Iris pigment epithelial cell (primary cell): ENCODE measurements at places on chromosomes 5 and 9.

DNA sequence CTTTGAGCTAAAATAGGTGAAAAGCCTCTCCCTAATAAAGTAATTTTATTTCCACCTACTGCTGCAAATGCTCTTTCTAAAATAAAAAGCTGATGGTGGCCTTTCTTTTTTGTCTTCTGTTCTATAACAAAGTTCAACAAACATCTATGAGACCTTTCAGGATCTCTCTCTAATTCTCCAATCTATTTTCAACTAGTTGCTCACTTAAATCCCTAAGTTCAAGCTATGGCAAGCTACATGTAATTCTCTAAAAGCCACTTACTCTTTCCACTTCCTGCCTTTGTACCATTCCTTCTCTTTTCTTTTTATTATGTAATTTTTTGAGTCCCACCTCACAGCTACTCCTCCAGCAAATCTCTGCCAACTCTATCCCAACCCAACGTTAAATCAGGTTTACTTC, 20.9 kb downstream of the CHD1 start:
- DNase-seq: no peak

DNA sequence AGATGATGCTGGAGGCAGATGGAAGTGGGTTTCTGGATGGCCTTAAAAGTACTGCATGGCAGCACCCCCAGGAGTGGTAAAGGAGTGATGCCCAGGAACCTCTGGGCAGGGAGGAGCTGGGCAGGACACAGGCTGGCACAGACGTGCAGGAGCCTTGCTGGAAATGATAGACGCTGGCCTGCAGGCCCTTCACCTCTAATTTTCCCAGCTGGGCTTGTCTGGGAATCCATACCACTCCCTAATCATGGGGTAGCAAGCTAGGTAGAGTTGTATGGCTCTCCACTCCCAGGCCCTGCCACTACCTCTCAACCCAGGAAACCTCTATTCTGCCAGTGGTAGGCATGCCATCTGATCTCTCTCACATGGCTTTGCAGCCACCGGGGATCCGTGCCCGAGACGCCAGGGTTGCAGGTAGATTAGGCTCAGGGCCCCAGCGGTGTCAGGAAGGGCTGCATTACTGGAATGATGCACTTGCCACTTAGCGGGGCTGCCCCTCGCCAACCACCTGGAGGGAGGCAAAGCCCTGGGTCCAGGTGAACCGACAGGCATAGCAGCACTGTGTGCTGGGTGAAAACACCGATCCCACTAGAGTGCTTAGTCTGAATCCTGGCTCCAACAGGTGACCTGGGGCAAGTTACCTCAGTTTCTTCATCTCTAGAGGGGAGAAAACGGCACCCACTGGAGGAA, 79.6 kb upstream of the SLC25A51 start:
- no peak for DNase-seq

DNA sequence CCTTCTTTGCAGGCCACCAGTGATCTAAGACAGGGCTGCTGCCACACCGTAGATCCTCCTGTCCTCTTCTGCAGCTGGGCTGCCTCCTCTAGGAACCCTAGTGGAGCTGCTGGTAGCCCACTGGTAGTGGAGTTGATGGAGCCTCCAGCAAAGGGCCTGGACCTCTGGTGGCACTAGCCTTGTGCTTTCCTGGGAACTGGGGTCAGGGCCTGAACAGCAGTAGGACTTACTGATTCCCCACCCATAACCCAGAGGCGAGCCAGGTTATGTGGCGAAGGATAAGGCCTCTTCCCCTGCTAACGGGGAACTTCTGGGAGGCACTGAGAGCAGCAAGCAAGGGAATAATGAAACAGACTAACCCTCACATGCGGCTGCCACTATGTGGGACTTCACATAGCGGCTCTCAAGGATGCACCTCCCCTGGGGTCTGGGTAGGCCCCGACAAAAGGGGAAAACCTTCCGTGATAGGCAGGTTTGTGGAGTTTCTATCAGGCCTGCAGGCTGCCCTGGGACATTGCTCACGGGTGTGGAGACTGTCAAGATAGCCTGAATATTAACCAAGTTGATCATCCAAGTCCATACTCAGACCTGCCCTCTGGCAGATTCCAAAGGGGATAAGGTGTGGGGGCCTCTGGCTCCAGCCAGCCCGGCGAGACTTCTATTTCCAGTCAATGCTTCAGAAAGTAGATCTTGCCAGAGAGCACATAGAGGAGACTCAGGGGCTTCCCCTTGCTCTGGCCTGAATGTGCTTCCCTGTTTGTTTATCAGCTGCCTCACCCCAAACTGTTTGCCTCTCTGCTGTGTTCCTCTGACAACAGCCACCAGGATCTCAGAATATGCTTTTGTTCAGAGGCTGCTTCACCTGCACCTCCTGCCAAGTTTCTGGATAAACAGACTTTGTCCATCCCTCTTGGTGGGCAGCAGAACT, 7.4 kb downstream of the SLC22A4 start:
- DNase-seq: no peak

DNA sequence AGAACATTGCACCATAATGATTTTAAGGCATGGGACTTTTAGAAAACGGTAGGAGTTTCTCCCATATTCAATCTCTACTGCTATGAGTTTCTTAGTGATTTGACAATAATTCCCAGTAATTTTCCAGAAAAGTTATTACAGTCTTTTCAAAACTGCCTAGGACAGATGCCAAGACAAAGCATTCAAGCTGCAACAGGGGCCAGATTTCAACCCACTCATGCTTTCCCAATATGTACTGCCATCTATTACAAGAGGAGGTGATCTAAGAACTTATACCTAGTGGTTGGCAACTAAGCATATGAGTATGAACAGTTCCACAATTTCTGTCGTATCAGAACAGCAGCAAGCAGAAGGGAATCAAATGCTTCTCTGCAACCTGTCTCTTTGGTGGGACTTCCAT, 95.1 kb upstream of the TMED7 start:
- DNase-seq: no peak

DNA sequence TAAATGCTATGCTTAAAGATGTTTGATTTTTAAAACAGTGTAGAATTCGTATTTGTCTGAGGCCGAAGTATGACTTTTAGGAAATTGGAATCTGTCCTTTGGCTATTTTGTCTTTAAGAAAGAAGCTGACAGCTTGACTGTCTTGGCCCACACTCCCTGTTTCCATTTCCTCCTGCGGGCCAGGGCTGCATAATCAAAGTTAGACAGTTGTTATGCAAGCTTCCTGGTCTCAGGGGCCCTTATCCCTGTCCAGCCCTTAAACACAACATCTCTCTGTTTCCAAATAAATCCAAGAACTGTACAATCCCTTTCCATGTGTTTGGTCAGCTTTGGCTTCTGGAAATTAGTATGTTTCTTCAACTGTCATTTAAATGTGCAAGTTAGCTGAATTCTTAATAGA, 54.6 kb upstream of the ECM2 start:
- DNase-seq: peak; percentile 68

GRCh38 chr9:93357649-93358048, 93.8 kb upstream of the FAM120A start:
- DNase-seq: no peak

DNA sequence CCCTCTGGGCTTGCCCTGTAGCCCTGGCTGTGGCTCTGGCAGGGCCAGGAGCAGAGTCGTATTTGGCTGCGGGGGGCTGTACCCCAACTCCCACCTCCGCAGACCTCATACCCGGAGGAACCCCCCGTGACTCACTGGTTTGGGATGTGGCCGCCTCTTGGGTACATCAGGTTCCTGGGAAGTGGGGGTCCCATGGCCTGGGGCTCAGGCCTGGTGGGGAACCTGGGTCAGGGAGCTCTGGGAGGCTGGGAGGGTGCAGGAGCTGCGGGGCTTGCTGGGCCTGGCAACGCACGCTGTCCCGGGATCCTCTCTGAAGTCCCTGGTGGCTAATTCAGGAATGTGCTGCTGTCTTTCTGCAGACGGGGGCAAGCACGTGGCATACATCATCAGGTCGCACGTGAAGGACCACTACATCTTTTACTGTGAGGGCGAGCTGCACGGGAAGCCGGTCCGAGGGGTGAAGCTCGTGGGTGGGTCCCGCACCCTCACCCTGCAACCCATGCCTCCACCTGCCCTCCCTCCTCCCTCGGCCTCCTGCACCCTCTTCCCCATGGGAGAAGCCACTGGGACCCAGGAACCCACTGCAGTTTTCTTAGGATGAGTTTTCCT, 2.4 kb downstream of the LCN1 start:
- no peak for DNase-seq

- DNase-seq: no peak
These were observed 9.0 kb downstream of the UBAP1 start for GRCh38 chr9:34187891-34188240.

DNA sequence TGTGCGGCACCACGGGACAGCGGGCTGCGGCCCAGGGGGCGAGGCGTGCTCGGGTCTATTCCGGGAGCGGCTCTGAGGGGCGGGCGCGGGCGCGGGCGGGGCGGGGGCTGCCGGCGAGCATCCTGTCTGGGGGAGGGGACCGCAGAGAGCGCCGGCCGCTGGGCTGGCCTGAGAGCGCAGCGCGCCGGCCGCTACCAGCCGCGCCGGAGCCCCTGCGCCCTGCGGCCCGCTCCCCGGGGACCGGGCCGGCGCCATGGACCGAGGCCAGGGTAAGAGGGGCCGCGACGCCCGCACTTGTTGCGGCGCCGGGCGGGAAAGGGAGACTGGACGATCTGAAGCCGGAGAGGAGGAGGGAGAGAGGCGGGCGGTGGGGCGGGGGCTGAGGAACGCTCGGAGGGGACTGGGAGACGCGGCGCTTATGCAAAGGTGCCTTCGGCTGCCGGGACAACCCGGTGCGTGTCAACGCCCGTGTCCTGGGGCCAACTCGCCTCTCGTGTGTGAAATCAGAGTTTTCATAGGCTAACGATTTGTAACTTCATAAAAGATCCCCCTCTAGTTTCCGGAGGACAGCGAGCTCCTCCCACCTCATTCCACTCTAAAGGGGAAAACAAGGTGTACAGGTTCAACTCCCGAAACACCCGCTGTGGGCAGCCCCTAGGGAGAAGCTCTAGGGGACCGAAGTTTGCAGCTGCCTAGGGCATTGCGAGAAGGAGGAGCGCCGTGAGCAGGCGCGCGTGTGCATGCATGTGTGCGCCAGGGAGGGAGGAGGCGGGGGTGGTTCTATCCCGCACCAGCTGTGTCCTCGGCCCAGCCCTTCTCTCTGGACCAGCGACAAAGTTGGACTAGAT, at the start of gene AFAP1L1:
TSS of gene AFAP1L1 (plus strand) at position 144 of the 848 bp plus-strand sequence. CDS start at position 254, 110 bp downstream.
- DNase-seq: peak; percentile 60

DNA sequence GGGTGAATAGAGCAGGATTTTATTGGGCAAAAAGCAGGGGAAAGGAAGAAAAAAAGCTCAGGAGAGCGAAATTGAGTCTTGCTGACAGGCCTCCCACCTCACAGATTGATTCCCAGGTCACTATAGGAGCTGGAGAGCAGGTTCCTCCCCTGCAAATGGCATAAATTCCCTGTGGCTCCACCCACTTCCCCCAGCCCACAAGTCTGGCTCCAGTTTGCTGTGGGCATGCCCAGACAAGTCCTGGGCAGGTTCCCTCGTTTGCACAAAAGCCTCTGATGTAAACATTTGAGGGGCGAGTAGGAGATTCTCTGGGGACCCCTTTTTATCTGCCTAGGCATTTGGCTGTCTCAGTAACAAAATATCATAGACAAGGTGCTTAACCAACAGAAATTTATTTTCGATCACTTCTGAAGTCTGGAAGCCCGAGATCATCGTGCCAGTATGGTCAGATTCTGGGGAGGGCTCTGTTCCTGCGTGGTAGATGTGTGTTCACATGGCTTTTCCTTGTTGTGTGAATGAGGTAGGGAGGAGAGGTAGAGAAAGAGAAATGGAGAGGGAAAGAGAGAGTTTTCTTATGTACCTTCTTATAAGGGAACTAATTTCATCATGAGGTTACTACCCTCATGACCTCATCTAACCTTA, 614.5 kb downstream of the MAT2B start:
- peak; percentile 61 for DNase-seq

GRCh38 chr9:135341612-135342169, 137.9 kb upstream of the PPP1R26 start:
- DNase-seq: no peak

DNA sequence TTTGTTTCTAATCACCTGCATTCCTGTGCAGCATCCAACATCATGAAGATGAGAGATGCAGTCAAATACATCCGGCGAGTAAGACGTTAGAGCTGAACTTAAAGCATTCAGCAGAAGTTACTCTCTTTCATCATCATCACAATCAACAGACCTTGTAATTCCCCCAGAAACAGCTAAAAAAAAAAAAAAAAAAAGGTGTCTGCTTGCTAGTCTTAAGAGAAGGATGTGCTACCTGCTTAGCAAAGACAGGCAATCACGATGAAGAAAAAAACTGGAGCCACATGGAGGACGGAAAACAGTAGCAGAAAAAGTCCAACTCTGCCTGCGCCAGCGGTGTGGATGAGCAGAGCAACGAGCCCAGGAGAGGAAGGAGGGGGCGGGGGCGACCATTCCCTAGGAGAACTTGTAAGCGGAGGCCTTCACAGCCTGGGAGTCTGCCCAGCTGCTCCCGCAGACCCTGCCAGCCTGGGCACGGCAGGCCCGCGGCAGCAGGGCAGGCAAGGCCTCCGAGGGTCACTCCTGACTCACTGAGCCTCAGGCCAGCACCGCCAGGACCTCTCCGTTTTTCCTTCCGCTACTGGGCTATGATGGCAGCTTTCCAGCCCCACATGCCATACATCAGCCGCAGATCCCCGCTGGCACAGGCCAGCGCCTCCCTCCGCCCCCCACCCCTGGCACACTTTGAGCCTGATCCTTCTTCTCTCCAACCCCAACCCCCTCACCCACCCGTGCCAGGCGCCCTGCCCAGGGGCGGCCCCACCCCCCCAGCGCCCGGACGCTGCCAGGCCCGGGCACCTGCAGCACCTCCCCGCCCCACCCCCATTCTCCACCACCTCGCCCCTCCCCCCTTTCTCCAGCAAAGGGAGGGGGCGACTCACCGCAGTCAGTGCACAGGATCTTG, 1.4 kb downstream of the NRG2 start:
- DNase-seq: peak; percentile 18

GRCh38 chr9:78575081-78575480, 278.2 kb downstream of the PSAT1 start:
- DNase-seq: no peak

DNA sequence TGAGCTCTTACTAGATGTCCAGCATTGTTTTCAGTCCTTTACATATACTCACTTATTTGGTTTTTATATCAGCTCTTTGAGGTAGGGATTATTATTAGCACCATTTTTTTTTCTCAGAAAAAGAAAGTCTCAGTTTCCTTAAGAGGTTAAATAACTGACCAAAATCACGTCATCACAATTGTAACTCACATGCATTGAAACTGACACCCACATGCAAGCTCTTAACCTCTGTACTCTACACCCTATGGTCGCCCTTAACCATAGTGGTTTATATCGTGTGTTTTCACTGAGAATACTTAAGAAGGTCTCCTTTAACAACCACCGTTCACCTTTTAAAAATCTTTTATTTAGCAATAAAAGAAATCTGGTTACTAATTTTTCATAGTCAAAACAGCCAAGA, 61.0 kb downstream of the PRDM6 start:
- no peak for DNase-seq

GRCh38 chr9:121781701-121782464, 130.4 kb downstream of the DAB2IP start:
- no peak for DNase-seq
